ENCODE measurements at places on chromosomes 3 and 15.

GRCh38 chr3:89145995-89146394, 38.6 kb downstream of the EPHA3 start:
- DNase-seq, result no peak

- no peak for DNase-seq
Measured at GRCh38 chr3:11853450-11853849, 6.8 kb upstream of the TAMM41 start.

DNA sequence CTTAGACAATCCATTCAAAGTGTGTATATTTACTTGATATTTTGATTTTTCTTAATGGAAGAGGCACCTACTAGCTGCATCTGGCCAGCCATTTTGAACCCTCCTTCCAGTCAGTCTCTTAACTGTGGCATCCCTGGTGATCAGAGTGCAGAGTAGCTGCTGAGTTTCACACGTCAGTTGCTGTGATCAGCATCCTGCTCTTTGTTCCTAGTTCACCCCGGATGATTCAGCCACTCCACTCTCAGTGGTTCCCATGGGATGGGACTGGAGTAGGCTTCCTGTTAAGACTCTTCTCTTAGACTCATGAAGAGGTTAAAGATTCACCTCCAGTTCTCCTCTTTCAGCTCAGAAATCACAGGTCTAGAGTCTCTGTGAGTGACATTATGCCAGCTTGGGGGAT, 75.8 kb downstream of the STXBP5L start:
- no peak for DNase-seq

DNA sequence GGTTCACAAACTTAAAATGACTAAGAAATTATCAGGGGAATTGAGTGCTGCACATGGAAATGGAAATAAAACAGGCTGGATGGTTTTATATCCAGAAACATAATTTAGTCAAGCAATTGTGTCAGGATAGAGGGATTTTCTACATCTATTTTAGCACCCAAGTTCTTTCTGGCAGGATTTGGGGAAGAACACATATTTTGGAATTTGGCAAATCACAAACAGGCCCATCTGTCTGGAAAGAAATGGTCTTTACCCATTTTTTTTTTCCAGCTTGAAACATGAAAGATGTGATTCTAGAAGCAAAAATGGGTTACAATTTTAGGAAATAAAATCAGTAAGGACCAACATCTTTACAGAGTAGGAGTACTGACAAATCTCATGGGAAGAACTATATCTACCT, 14.4 kb upstream of the UNC13C start:
- no peak for DNase-seq

DNA sequence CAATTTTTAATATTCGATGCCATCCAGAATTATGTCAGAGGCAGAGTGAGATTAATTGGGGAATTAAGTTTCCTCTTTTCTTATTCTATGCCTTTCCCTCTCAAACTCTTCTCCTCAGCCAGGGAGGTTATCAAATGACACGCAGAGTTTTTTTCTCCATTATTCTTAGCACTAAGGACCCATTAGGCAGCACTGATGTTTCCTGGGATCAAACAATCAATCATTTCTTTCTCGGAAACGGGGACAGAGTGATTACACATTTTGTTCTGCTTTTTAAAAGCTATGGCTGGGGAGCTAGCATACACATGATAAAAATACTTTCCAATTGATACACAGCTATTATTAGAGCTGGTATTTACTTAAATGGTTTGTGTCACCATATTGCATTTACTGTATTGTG, 35.3 kb upstream of the PSMD6 start:
- no peak for DNase-seq

GRCh38 chr3:25038271-25038670, 389.8 kb upstream of the RARB start:
- no peak for DNase-seq

- no peak for DNase-seq
Measured at GRCh38 chr15:38049891-38050290, 115.5 kb downstream of the TMCO5A start.

DNA sequence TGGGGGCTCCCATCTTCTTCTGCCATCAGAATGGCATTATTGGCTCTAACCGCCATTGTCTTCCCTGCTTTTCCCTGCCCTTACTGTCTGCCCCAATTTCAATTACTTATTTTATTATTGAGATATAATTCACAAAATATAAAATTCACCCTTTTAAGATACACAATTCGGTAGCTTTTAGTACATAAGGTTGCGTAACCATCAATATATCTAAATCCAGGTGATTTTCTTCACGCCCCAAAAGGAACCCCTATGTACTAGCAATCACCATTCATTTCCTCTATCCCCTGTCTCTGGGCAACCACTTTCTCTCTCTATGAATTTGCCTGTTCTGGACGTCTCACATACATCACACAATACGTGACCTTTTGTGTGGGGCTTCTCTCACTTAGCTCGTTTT, 18.0 kb downstream of the RBP2 start:
- DNase-seq, result no peak
